CMK (cell line): ENCODE measurements at places on chromosomes 3 and 15.

- DNase-seq: no peak
Observed at GRCh38 chr3:183309276-183309675, 56.2 kb downstream of the B3GNT5 start.

DNA sequence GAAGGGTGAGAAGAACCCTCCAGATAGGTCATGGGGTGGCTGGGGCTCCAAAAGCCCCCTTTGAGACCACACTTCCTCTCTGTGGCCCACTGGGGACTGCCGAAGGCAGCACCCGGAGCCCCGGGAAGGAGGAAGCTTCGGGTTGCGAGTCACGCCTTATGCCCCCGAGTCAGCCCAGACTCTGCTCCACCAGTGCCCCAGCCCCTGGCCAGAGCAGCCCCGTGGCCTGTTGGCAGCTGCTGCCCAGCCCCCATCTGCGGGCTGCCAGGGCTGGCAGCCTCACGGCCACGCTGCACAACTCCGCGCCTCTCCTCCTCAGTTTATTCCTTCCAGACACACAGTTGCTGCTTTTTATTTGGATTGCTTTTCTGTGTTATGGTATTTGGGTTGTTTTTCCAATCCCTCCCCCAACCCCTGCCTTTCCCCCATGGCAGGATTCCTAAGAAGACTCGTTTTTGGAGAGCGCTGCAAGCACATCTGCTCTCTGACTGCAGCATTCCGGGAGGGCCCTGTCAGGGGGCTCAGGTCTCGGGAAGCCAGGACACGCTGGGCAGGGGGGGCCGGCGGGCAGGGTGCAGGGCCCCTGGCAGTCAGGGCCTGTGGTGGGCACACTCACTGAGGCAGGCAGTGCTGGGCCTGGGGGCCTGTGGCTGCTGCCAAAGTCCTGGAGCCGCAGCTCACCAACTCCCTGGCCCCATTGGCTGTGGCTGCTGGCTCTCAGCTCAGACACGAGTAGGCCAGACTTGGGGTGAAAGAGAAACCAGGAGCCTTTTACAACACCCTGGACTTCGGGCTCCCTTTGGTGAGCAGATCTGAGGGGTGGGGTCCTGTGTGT is 20.2 kb downstream of the MAGEF1 start:
- no peak for DNase-seq

DNA sequence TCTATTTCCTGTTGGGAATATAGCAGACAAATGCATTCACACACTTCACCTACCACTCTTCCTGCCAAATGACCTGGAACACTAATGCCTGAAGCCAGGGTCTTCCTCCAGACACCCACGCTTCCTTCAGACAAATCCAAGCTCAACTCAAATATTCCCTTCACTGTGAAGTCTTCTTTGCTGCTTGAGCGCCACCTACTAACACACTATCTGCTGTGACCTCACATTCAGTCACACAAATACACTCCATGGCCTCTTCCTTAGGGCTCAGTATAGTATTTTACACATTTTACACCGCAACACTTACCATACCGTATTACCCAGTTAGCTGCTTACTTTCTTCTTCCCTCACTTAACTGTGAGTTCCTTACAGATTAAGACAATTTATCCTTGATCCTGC is 149.4 kb downstream of the SHOX2 start:
- DNase-seq: no peak

- no peak for DNase-seq
Observed at GRCh38 chr15:61336026-61336638, 107.0 kb upstream of the RORA start.

GRCh38 chr3:59266551-59266950 is 216.7 kb upstream of the CFAP20DC start:
- no peak for DNase-seq

DNA sequence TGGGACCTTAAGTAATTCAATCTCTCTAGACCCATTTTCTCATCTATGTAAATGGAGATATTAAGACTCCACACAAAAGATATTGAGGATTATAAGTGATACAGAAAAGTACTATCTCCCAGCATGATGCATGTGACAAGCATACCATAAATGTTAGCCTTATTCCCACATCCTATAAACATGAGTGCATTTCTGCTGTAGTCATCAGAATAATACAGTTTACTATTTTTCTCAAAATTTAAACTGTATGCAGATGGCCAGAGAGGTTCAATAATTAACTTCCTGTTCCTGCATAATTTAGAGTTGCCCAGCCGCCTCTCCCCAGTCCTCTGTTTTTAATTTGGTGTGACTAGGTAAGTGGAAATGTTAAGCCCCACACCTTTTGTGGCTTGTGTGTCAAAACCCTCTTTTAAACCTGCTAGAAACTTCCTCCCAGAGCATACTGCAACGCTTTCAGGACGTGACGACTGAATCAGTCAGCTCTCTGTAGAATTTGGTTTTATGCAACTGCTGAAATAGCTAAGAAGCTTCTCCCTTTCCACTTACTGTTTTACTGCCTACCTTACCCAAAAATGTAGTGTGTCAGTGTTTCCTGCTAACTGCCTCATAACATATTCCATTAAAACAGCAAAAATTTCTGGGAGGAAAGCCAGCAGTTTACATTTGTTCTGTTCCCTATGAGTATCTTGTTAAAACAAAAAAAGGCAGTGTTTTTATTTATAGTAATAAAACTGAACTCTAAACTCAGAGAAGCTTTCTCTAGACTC is 1037.9 kb downstream of the EPHA3 start:
- DNase-seq: no peak

GRCh38 chr3:17320266-17320665 is 422.2 kb downstream of the TBC1D5 start:
- DNase-seq: no peak
